Stimulated activated CD4-positive, alpha-beta T cell treated with anti-CD3 and anti-CD28 coated beads, Interleukin-15, amount 100 ng/mL, for 1 hour (primary cell): ENCODE measurements at places on chromosomes 11 and 22.

DNA sequence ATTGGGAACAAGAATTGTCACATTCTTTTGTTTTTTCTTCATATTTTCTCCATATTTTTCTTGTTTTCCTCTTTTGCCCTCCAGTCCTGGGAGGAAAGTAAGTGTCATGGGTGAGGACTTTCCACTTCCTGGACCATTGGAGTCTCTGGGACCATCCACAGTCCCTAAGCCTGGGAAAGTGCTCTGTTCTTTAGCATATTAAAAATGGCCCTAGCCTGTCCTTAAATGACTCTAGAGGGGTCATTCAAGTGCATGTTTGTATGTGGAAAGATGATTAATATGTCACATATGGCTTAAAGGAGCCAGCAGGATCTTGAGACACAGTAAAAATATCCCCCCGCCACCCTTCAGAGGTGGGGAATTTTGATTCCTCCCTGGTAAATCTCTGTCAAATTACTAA lies 20.1 kb upstream of the SCGB1D1 start:
- no peak for DNase-seq

DNA sequence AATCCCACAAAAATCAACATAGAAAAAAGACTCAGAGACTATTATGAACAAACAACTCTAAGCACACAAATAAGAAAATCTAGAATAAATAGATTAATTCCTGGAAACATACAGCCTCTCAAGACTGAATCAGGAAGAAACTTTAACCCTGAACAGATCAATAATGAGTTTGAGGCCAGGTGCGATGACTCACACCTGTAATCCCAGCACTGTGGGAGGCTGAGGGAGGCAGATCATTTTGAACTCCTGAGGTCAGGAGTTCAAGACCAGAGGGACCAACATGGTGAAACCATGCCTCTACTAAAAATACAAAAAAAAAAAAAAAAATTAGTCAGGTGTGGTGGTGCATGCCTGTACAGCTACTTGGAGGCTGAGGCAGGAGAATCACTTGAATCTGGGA lies 499.5 kb upstream of the LUZP2 start:
- no peak for DNase-seq

DNA sequence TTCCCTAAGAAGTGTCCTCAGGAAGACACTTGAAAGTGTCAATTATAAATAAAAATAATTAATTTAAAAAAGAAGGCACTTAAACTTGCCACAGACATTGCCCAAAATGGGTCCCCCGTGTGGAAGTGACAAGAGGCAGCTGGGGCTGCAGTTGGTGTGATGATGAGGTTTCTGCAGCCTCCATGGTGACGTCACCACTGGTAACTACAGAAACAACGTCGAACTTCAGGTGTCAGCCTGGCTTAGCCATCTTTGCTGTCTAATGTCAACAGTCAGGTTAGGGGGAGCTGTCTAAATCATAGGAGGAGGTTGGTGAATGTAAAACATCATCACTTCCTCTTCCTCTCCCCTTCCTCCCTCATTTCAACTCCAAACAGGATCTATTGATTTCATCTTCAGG lies 328.6 kb downstream of the MN1 start:
- no peak for DNase-seq

- DNase-seq: no peak
Observed at GRCh38 chr11:93489841-93490240, 53.4 kb downstream of the SMCO4 start.

DNA sequence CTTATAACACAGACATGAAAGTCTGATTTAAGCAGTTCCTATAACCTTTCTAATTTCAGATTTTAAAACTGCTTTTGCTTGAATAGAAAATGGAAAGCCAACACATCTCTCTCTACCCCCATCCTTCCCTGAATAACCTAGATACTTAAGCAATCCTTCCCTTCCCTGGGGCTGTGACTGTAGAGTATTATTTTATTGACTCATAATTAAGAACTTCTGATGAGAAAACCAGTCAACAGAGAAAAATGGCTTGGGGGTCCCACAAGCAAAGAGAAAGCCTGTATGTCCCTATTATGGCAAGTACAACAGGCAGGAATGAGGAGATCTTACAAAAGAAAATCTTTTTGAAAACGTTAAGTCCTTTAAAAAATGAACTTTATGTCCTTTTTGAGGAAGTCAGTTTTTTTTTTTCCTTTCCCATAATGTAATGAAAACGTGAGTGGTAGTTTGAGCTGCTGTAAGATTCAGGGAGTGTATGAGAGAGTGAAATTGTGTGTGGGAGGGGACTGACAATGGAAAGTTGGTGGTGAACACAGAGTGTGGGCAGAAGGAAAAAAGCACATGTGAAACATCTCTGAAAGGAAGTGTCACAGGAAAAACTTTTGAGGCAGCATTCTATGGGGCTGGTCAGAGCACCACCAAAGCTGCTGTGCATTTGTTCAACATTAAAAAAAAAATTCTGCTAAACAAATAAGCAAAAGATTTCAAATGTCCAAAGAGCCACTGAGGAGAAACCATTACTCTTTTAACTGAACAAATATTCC lies 154.6 kb downstream of the MAML2 start:
- no peak for DNase-seq

DNA sequence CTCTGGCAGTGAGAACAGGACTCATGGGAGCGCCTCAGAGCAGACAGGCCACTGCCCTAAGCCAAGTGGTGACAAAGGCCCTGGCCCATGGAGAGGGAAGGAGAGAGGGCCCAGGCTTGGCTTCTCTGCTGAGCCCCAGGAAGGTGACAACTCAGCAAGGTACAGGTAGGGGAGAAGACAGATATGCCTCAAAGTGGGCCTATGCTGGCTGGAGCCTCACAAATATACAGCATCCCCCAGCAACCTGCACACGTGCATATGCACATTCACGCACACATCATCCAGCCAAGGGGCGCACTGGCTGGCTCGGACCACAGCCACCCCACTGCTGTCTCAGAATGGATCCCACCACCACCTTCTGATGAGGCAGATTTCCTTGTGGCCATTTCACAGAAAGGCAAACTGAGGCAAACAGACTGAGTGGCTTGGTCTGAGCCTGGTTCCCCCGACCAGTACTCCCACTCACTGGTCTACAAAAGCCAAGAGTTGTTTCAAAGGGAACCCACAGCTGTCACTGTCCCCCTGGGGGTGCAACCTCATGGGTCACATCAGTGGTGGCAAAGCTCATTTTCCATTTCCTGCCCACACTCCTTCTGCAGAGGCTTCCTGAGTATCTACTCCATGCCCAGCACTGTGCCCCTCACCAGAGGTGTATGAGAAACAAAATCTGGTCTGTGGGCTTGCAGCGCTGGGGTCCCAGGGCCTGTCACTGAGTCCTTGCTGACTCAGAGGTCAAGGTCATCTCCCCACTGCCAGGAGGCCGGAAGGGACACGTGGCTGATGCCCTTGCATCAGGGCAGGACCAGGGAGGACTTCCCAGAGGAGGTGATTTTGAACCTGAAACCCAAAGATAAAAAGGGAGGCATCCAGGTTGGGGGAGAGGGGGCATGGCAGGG lies 67.3 kb upstream of the PRR5 start:
- DNase-seq: no peak

DNA sequence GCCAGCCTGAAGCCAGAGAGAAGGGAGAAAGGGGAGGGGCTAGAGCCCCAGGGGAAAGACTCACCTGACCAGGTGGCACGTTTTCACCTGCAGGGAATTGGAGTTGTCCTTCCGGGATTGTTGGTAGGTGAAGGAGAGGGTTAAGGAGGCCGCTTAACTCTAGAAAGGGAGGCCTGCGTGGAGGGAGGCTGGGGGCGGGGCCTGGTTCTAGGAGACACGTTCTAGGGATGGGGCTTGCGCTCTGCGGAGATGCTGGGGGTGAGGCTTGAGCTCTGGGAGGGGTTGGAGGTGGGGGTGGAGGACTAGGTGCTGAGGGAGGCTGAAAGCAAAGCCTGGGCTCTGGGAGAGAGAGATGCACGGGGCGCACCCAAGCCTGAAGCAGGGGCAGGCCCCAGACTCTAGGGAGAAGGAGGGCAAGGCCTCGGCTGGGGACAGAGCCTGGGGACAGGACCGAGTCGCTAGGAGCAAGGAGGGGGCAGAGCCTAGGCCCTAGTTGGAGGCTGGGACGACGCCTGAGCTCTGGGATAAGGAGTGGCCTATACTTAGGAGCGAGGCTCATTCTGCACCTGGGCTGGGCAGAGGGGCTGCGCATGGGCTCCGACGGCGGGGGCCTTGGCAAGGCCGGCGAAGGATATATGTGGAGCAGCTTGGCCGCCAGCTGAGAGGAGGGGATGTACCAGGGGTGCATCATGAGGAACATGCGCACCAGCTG lies 2.4 kb downstream of the RASGRP2 start:
- no peak for DNase-seq

DNA sequence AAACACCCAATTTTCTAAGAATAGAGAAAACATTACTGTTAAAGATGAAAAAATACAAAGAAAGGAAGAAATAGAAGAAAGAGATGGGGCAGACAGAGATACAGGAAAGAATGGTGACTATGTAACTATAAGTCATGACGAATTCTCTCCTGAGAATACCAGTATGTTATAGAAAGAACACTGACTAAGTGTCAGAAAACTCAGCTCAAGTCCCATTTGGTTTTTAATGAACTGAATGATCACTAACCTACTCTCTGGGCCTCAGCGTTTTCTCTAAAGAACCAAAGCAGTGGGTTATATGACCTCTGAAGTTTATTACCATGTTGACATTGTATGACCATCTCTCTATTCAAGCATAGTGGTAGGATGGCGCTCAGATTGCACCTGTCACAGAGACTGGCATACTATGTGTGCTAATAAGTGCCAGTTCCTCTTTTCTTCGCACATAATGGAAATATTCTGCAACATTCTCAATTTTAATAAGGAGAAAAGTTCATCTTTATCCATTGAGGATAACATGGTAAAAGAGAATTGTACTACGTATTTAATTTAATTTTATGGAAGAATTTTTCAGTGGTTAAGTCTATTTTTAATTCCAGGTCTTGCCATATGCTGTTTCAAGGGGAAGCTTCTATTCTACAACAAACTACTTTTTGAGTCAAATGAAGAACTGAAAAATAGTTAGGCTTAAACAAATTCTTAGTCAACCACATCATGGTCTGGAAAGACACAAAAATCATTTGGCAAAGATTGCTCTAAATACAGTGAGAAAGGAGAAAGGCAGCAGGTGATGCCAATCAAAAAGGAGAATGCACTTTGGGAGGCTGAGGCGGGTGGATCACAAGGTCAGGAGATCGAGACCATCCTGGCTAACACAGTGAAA lies 25.0 kb upstream of the EED start:
- DNase-seq: no peak

DNA sequence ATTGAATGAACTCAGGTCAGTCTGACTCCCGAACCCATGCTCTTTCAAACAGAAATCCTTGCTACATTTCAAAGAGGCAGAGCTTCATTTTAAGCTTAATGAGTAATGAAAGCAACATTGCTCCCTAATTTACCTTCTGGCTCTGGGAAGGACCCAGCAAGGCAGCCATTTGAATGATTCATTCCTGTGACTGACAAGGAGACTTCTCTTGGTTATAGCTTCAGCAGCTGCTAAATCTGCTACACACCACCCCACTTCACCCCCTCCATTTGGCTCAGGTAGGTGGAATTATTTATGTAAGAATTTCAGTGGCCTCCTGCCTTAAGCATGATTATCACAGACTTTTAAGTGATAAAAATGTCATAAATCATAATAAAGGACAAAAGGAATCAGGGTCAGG lies 117.7 kb downstream of the KCNC1 start:
- no peak for DNase-seq

GRCh38 chr11:110951037-110951949 lies 239.1 kb upstream of the ARHGAP20 start:
- no peak for DNase-seq

DNA sequence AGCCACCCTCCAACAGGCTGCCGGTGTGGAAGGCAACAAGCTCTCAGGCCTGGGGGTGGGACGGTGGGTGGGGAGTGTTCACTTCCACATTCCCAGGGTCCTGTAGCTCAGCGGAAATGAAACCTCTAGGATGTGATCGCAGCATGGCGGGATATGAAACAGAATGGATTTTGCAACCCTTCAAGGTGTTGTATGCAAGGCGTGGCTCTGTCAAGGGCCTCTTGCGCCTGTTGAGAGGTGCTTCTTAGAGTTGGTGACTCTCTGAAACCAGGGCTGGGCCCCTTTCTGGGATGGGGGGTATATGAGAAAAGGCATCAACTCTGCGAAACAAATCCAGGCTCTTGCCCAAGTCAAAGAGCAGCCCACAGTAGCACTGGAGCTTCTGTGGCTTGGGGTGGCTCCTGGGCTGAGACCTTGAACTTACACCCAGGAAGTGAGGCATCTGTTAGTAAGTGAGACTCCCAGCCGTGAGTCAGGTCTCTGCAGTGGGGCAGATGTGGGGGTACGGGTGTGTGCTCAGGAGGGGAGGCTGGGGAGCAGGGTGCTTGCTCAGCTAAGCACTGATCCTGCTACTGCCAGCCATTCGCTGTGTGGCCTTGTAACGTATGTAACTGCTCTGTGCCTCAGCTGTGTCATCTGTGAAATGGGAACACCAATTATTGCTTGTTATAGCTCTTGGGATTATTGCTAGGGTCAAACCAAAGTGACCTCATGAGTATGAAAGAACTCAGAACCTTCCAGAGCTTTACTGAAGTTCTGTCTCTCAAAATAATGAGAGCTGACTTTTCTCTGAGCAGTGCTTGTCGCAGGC lies 28.3 kb downstream of the NECTIN1 start:
- DNase-seq: no peak

GRCh38 chr11:85123752-85124231 lies 503.4 kb downstream of the DLG2 start:
- DNase-seq: no peak

DNA sequence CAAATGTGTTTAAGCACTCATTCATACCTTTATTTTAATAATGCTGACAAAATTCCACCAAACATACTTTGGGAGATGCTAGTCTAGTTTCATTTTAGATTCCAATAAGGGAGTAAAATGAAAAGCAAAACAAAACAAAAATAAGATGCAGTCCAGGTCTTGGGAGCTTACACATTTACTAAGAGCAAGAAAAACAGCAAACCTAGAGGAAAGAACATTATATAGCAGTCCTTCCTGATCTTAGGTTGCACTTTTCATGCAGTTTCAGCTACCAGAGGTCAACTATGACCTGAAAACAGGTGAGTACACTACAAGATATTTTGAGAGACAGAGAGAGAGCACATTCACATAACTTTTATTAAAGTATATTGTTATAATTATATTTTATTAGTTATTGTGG lies 1100.9 kb downstream of the DLG2 start:
- no peak for DNase-seq

- DNase-seq: no peak
Observed at GRCh38 chr11:116185551-116185950, 587.2 kb downstream of the BUD13 start.

GRCh38 chr22:48025096-48025495 lies 1262.6 kb downstream of the TBC1D22A start:
- DNase-seq: no peak
